Activated CD8-positive, alpha-beta memory T cell treated with anti-CD3 and anti-CD28 coated beads for 1 hour (primary cell): ENCODE measurements at places on chromosomes 1 and 21.

DNA sequence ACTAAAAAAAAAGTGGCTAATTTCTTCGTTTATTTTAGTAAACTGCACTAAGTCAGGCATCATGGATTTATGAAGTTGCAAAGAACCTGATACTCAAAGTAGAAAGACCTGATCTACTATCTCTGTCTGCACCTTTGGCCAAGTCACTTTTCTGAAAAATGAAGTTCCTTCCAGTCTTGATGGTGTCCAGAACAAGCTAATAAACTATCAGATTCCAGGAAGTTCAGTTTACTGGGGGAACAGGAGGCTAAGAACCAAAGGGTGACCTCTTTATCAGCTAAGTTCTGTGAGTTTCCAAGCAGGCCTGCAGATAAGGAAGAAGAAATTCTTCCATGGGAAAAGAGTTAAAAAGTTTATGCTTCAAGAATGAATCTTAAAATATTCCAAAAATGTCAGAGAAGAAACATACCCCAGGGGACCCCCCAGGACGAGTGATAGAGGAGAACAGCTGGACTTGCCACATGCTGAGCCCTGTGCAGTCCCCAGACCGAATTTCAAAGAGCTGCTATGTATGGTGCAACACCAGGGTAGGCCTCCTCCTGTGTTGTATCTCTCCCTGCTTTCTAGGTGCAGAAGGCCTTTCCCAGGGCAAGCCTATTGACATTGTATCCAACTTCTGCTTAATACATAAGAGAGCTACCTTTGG lies 72.8 kb upstream of the FGGY start:
- no peak for DNase-seq

DNA sequence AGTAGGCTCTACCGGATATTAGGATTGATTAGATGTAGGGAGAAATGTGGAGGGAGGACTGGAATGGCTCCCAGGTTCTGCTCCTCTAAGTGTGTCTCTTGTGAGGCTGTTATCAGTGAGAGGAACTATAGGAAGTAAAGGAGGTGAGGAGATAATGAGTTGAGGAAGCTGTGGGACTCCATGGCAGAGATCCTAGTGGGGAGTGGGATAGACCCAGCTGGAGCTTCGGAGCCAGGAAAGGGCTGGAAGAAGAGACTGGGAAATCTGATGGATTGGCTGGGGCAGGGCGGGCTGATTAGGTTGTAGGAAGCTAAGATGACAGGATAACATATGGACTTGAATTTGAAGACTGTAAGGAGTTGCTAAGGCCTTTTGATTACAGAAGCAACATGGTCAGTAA lies 14.8 kb upstream of the BCL9 start:
- no peak for DNase-seq

DNA sequence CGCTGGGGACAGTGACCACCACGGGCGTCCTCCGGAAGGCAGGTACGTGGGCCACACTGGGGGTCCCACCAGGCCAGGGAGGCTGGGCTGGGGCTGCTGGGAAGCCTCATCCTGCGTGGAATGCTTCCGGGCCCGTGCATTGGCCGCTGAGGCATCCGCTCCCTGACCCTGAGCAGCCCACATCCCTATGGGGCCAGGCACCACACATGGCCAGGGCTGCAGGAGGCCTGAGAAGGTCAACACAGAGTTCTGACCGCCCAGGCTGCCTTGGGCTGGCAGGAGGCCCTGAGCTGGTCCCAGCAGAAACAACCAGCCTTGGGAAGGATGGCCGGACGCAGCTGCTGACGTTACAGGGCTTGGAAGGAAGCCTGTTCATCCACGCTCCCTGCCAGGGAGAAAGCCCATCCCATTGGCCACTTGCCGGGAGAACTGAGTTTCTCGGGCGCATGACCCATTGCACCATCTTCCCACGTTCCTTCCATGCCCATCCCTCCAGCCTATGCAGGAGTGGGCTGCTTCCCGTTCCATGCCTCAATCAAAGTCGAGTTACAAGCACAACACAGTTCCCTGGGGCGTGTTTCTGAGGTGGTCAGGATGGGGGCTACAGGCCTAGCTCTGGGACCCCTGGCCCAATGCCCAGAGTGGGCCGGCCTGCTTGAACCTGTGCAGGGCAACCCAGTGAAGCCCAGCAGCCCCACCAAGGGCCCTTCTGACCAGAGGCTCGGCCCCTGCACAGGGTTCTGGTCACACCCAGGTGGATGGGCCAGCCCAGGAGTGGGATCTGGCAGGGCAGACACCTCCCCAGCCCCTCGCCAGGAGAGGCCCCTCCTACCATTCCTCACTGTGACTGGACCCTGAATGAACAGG lies 31.7 kb downstream of the TRIM11 start:
- no peak for DNase-seq

GRCh38 chr1:115302390-115302961 lies 35.6 kb downstream of the NGF start:
- no peak for DNase-seq

DNA sequence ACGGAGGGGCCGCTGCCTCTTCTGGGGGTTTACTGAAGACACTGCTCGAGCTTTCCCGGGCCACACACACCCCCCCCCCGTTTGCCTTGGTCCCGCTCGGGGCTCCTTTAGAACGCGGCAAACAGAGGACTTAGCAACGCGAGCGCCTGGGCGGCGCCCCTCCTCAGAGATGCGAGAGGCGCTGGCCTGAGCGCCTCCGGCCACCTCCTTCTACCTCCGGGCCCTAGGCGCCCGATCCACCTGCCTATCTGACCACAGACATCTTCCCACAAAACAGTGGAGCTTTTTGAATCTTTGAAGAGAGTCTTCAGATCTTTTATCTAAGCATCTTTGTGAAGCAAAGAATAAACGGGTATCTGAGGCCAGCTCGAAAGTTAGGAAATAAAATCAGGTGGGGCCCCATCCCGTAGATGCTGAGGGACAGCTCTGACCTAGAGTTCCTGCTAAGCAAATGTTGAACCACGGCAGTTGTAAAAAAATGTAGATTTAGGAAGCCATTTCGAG lies 436 bp upstream of the TTLL7 start:
- no peak for DNase-seq

- no peak for DNase-seq
Measured at GRCh38 chr1:86104606-86105532, 51.7 kb downstream of the COL24A1 start.

GRCh38 chr1:2979191-2980072 lies 41.8 kb upstream of the ACTRT2 start:
- DNase-seq, result no peak
